ENCODE measurements at places on chromosomes 3 and 15.

DNA sequence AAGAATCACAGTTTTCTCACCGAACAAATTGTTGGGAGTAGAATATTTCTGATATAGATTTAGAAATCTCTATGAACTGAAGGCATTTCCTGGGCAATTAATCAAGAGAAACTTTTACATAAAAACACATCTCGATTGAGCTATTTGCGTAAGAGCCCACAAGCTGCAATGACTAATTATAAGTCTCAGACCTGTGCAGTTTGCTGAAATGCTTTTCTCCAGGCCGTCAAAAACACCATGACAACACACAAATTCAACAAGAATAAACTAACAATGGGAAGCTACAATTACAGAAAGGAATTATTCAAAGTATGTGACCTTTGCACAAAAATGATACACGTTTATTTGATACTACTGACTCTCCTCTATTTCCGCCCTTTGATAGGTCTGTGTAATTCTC is 481.2 kb upstream of the WNT5A start:
- DNase-seq, result no peak

GRCh38 chr3:134348524-134348923 is 25.7 kb downstream of the AMOTL2 start:
- DNase-seq, result no peak

DNA sequence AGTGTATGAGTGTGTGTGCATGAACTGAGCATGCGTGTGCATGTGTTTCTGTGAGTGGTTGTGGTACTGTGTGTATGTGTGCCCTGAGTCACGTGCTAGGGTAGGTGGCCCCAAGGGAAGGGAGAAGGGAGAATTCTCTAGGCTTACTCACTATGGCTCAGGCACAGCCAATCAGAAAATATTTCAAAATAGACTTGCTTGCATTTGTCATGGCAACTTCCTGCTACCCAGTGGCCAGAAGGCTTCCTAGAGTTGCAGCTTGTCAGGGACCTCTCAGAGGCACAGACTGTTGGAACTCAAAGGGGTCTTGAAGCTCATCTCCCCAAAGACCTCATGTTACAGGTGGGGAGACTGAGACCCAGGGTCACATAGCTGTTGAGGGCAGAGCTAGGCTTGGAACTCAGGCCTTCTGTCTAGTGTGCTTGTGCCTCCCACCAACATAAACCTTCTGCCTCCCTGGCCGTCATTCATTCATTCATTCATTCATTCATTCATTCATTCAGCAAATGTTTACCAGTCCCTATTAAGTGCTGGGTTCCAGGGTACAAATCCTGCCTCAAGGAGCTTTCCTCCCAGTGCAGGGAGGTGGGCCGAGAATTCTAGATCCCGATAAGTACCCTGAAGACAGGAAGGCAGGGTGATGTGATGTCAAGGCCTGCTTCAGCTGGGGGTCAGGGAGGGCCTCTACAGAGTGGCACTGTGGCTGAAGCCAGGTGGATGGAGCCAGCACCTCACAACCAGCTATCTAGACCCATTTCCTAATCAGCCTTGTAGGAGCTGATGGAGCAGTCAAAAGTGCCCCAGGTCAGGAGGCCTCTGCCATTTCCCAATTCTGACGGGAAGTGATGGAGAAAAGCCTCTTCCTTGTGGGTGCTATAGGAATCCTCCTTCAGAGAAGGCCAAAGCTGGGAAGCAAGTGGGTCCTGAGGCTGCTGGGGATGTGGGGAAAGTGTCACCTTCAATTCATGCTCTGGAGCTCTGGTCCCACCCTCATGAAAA is 10.9 kb upstream of the RFT1 start:
- DNase-seq, result no peak

DNA sequence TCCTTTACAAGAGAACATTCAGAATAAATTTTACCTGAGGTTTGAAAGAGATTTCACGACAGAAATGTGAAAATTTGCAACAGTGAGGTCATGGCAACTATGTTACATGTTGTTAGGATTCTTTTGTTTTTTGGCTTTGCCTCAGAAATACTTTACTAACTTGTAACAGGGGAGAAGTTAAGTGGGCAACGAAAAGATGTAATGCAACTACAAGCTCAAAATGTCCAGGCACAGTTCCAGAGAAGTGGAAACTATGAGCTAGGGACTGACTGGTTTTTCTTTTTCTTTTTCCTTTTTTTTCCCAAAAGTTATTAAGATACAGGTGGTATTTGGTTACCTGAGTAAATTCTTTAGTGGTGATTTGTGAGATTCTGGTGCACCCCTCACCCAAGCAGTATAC is 111.5 kb upstream of the PPP2R3A start:
- DNase-seq, result no peak

GRCh38 chr3:32302601-32303398 is 64.3 kb downstream of the CMTM8 start:
- DNase-seq, result no peak

DNA sequence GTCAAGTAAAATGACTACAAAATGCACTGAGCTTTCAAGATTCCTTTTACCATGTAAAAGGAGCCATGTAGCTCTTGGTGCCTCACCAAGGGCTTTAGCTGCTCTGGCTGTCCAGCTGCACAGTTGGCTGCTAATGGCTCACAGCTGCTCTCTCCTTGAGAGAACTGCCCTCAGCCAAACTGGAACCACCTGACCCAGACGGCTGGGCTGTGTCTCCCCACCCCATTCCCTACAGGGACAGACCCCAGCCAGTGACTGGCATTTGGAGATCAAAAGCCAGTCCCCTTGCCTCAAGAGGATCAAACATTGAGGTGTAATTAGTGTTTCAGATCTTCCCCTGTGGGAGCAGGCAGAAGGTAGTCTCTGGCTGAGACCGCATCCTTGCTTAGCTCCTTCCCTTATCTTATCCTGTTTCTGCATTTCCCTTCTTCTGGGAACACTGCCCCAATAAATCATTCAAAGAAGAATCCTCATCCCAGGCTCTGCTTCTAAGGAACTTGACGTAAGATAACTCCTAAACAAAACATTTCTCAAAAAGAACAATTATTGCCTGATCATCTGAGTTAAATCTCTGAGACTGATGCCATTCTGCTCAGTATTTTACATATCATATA is 28.6 kb upstream of the UBE2E2 start:
- no peak for DNase-seq

GRCh38 chr3:188008582-188009213 is 145.3 kb upstream of the LPP start:
- no peak for DNase-seq

DNA sequence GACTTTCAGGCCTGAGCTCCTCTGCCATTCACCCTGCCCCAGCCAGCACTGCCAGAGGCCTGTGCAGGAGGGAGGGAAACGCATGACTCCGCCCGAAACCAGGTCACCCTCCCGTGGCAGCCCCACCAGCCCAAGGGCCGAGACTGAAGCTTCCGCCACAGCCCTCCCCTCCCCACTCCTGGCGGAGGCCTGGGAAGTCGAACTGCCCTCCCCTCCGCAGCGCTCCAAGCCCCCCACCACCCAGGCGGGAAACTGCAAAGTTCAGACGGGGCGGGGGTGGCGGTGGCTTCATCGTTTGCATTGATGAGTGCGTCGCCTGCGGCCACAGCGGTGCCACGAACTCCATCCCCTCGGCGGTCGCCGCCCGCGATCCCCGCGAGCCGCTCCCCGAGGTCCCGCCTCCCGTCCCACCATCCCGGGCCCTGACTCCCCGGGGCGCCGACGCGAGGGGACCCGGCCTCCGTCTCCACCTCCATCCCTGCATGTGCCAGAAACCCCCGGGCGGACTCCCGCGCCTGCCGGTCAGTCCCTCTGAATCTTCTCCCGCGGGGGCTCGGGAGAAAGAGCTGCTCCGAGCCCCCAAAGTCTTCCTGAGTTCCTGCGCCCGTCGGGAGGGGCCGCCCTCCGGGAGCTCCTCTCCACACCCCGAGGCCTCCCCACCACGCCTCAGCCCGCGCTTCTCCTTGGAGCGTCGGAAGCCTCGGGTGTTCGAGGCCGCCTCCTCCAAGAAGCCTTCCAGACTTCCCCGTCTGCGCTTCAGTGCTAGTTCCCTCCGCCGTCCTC is 698 bp downstream of the MELTF start:
- no peak for DNase-seq

DNA sequence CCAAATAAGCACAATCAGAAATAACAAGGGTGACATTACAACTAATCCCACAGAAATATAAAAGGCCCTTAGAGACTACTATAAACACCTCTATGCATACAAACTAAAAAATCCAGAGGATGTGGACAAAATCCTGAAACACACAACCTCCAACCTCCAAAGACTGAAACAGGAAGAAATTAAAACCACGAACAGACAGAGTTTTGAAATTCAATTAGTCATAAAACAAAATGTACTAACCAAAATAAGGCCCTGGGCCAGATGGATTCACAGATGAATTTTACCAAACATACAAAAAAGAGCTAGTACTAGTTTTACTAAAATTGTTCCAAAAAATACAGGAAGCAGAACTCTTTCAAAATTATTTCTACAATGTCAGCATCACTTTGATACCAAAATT is 1043.6 kb downstream of the DIPK2A start:
- no peak for DNase-seq

DNA sequence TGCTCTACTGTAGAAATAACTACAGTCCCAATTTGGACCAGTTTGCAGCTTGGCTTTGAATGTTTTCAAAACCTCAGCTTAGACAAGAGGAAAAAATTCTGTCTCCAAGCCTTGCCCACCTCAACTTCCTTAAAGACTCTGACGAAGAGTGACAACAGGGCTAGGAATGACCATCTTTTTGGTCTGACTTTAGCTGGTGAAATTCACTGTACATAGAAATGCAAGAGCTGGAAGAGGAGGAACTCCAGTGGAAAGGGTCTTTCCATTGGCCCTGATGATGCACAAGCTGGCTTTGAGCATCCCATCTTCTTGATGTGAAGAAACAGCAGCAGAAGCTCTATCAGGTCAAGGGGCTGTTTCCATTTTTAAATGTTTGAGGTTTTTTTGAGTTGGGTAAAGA is 22.7 kb upstream of the SH3BP5 start:
- DNase-seq, result no peak

GRCh38 chr15:78708713-78709260 is 67.8 kb upstream of the CHRNB4 start:
- DNase-seq, result no peak

GRCh38 chr15:35038626-35039451 is 46.3 kb downstream of the NANOGP8 start:
- no peak for DNase-seq

GRCh38 chr3:9767418-9767817 is 2.3 kb downstream of the CAMK1 start:
- no peak for DNase-seq

DNA sequence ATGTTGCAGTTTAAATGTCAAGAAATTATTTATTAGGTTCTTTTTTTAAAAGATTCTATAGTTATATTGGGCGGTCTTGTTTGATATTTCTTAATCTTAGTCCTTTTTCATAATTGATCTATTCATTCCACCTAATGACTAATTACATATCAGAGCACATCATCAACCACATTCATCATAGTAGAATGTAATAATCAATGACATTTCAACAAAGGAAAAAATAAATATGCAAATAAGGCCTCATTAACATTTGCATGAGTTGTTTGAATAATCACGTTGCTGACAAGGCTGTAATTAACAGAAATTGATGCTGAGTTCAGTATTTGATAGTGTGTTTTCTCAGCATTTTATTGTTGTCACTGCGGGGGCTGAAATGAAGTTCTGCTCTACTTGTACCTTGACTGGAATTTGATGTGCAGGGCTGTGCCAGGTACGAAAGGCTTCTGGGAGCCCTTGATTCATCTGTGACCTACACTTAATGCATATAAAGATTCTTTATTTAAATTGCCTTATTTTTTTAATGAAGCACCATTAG is 215.7 kb downstream of the TCF12 start:
- DNase-seq, result no peak

DNA sequence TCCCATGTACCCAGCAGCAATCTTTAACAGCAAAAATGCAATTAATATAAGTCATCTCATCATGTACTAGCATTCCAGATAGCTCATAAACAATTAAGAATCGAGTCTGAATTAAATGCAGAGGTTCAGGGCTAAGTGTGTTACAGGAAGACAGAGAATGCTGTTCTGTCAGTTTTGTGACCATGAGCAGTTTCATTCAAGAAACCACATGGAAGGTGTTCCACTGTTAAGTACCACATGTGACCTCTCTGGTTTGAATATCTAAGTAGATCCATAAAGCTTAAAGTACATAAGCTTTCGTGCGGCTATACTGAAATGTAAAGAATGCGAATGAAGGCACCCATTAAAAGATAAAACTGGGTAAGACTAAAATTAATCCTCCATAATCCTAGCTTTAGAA is 272.3 kb downstream of the IL5RA start:
- DNase-seq, result no peak

DNA sequence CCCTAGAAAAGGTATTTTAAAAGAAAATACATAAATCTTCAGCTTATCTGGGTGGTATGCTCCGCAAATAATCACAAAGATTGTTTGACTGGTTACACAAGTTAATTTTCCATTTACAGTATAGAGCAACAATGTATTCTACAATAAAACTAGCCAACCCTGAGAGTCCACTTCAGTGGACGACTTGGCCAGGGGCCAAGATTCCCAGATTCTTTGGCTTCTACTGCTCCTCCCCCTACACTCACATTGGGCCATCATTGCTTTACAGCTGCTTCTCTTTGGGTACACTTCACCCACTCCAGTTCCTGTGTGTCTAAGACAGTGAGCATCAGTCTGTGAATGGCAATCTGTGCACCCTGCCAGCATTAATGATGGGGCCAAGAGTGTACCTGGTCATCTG is 17.2 kb upstream of the PRICKLE2 start:
- no peak for DNase-seq

- no peak for DNase-seq
Observed at GRCh38 chr3:108219336-108219735, 2.9 kb downstream of the IFT57 start.

DNA sequence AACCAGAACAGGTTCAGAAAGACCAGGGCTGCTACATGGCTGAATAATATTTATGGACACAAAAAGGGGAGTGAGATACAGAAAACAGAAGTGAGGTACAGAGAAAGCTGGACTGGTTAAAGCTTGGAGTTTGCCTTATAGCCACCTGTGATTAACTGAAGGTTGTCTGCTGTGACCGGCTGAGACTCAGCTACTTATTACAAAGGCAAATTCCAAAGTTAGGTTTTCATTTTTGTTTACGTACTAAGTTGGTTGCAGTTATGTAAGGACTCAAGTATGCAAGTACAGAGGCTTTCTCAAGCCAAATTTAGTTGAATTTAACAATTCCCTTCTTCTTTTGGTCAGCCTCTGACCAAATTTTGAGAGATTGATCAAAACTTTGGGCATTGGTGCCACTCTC is 264.6 kb downstream of the THSD4 start:
- no peak for DNase-seq

DNA sequence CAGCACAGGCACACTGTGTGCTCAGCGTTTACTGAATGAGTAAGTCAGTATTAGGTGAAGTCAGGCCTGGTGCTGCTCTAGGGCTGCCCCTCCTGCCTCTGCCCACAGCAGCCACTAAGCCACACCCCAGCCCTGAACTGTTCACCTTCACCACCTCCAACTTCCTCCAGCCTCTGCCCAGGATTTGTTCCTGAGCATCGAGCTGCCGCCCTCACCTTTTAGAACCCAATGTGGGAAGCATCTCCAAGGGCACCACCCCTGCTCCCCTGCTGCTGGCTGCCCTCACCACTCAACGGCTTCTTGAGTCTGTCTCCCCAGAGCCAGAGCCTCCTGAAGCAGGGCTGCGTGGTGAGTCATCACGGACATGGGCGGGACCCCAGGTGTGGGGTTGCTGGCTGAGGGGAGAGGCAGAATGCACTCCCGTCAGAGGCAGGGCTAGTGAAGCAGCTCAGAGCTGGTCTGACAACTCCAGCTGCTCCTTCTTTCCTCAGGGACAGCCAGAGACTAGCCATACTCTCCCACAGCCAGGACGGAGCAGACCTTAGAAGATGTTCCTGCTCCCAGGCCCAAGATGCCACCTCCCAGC is 5.8 kb downstream of the HYAL2 start:
- DNase-seq, result no peak
